ENCODE measurements at places on chromosomes 12 and 14. TPM values are rescaled to one million over a fixed set of nuclear protein-coding genes. Genes with fewer than 3 reads are reported as not detected.

- no peaks in the 10 kb centered on the region for H3K27me3 ChIP-seq
- no peak for DNase-seq
- H3K4me1 ChIP-seq = peaks cover 15% of the 10 kb centered on the region
- no peak overlapping the region for H3K27ac ChIP-seq
- H3K4me3 ChIP-seq = no peak overlapping the region
These were observed 28.7 kb downstream of the ARID4A start for GRCh38 chr14:58327019-58327418.

Gene KRT72
- not detected for total RNA-seq

Gene SSTR1
- total RNA-seq = not detected

GRCh38 chr12:31311634-31312258 is 14.2 kb downstream of the SINHCAF start:
- no peaks in the 10 kb centered on the region for H3K27me3 ChIP-seq
- H3K36me3 ChIP-seq = peaks cover 52% of the 10 kb centered on the region
- DNase-seq = no peak

DNA sequence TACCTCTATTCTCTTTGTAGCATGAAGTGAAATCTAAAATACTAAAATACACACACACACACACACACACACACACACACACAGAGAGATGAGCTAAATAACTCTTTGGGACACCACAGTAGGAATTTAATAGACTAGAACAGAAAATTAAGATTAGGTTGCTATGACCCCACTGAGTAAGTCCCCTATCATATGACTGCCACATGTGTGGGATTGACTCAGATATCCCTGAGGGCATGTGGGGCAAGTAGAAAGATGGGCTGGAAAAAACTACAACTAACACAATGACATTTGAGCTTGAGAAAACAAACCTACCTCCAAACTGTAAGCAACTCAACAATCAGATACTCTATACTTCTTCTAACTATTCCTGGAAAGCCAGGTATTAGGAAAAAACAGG is 27.0 kb downstream of the SLC25A21 start:
- no peak for DNase-seq
- no peak overlapping the region for H3K4me3 ChIP-seq
- no peaks in the 10 kb centered on the region for H3K4me1 ChIP-seq
- H3K27ac ChIP-seq = no peak overlapping the region
